Adrenal gland (tissue), 19 donors: ENCODE measurements at places on chromosomes 4 and X. TPM values are rescaled to one million over a fixed set of nuclear protein-coding genes. Genes with fewer than 3 reads are reported as not detected.

Gene OPHN1
- 3.0 TPM for polyA plus RNA-seq

Gene REELD1
- polyA plus RNA-seq, result 0.40 TPM

Gene UGT2B11
- polyA plus RNA-seq, result not detected

Gene GK2
- not detected for polyA plus RNA-seq

Gene ADH7
- not detected for polyA plus RNA-seq

Gene RGN
- 273 TPM for polyA plus RNA-seq

Gene GLOD5
- polyA plus RNA-seq, result not detected

Gene POF1B
- 0.10 TPM for polyA plus RNA-seq

Gene UGT2B10
- not detected for polyA plus RNA-seq

Gene FRMPD4
- under 0.01 TPM for polyA plus RNA-seq

- no peak for DNase-seq
- no peaks in the 10 kb centered on the region for H3K36me3 ChIP-seq
- no peak overlapping the region for H3K4me3 ChIP-seq
- no peak overlapping the region for H3K27ac ChIP-seq
Measured at GRCh38 chr4:154658680-154659405, 46.4 kb upstream of the FGG start.

GRCh38 chr4:175385797-175386196 lies 426.3 kb downstream of the GPM6A start:
- H3K27me3 ChIP-seq, result no peaks in the 10 kb centered on the region
- no peak for DNase-seq
- no peaks in the 10 kb centered on the region for H3K36me3 ChIP-seq
- H3K4me3 ChIP-seq, result no peak overlapping the region
- no peaks in the 10 kb centered on the region for H3K4me1 ChIP-seq
- H3K27ac ChIP-seq, result no peak overlapping the region

DNA sequence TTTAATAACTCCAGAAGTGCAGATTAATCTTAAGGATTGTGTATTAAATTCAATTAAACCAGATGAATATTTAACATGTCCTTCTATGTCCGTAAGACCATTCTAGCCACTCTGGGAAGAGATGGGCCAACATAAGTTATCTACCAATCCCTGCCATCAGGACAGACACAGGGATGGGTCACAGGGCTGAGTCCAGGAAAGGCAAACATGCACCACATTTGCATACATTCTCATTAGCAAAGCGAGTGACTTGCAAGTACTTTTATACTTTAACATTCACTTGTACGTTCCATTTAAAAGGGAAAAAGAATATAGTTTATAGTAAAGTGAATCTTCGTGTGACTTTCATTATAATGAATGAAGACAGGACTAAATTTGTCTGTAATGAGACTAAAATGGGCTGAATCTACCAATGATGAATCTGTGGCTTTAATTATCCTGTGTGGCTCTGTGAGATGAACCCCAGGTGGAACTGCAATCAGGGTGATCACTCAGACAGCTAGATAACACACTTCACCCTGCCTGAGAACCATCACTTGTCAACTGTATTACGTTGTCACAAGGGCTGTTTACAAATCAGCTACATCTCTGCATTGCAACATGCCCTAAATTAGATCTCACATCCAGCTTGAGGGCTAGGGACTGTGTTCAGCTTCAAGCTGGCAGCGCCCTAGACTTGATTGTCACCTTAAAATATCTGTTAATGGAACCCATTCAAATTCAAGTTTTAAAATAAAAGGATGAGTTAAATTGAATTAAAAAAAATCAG lies 77.2 kb downstream of the SH3KBP1 start:
- H3K4me3 ChIP-seq, result no peak overlapping the region
- no peaks in the 10 kb centered on the region for H3K4me1 ChIP-seq
- H3K27ac ChIP-seq, result no peak overlapping the region
- DNase-seq, result no peak
- no peaks in the 10 kb centered on the region for H3K36me3 ChIP-seq
- no peaks in the 10 kb centered on the region for H3K27me3 ChIP-seq

GRCh38 chr4:53914313-53915016 lies 149.9 kb downstream of the CHIC2 start:
- H3K4me3 ChIP-seq, result no peak overlapping the region
- no peaks in the 10 kb centered on the region for H3K27me3 ChIP-seq
- H3K4me1 ChIP-seq, result no peaks in the 10 kb centered on the region
- H3K27ac ChIP-seq, result no peak overlapping the region

GRCh38 chr4:184102927-184103326 lies 114.7 kb downstream of the ENPP6 start:
- H3K4me1 ChIP-seq, result no peaks in the 10 kb centered on the region
- H3K36me3 ChIP-seq, result no peaks in the 10 kb centered on the region
- DNase-seq, result no peak
- no peak overlapping the region for H3K27ac ChIP-seq
- H3K4me3 ChIP-seq, result no peak overlapping the region

DNA sequence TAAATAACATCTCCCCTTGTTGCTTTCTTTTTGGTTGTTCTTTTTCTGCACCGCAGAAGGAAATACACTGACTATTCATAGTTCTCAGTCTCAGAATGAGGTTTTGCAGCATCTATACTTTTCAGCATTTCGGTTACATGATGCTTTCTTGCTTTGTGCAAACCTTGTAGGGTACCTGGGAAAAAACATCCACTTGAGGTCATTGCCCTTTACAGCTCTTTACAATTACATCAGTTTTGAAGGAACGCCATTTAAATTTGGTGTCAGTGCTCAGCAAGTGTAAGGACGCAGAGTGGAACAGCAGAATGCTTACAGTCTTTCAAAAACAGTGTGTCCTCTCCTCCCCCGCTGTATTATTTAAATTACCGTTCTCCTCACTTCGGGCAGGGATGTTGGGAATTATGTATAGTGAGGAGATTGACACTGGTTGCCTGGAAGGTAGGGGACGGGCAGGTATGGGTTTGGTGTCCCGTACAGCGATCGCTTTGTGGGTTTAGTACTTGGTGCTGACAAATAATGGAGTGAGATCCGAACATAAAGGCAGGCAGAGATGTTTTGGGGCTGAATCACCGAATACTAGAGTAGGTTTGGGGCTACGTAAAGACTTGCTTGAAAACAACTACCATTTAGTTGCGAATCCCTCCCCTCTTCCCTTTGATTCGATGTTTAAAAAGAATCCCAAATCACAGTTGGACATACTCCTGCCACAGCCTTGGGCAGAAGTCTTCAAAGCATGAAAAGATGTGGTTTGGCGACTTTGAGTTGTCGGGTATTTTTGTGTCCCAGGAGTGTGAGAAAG lies 2.0 kb upstream of the NKX3-2 start:
- H3K36me3 ChIP-seq, result no peaks in the 10 kb centered on the region
- H3K4me1 ChIP-seq, result peaks cover 47% of the 10 kb centered on the region
- no peak overlapping the region for H3K4me3 ChIP-seq
- H3K27ac ChIP-seq, result no peak overlapping the region
- DNase-seq, result no peak
- peaks cover 86% of the 10 kb centered on the region for H3K27me3 ChIP-seq

- peak; percentile 39 for DNase-seq
- H3K27ac ChIP-seq, result no peak overlapping the region
- H3K36me3 ChIP-seq, result no peaks in the 10 kb centered on the region
- peaks cover 4% of the 10 kb centered on the region for H3K4me1 ChIP-seq
Measured at GRCh38 chr4:26028793-26029567, 115.0 kb downstream of the SMIM20 start.

DNA sequence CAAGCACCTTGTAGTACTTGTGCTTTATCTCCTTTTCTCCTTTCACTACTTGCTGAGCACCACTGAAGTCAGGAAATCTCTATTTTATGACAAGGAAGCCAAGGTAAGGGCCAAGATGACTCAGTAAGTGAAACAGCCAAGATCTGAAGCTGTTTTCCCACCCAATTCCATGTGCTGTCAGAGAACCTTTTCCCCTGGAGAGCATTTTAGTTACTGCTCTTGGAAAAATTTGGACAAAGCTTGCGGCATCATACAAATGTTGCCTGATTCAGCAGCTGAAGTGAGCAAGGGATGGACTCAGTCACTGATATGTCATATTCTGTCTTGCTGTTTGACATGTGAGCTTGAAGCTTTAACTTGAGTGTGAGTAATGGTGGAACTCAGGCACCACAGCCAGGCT lies 391.4 kb downstream of the RAB28 start:
- no peak overlapping the region for H3K4me3 ChIP-seq
- H3K27ac ChIP-seq, result no peak overlapping the region
- no peaks in the 10 kb centered on the region for H3K27me3 ChIP-seq

DNA sequence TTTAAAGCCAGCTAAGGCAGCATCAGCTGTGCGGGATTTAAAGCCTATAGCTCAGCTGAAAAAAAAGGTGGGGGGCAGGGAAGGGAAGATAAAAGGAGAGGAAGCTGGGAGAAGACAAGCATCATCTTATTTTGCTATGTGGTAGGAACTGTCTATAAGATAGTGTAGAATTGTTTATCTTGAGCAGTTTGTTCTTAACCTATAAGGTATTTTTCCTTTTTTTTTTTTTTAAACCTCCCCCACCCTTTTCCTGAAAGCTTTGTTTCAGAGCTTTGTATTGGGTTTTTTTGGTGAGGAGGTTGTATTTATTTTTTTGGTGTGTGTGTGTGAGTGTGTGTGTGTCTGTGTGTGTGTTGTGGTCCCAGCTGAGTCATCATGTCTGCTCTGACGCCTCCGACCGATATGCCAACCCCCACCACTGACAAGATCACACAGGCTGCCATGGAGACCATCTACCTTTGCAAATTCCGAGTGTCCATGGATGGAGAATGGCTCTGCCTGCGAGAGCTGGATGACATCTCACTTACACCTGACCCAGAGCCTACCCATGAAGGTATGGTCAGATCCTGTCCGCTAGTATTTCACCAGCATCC lies 531 bp downstream of the RUFY3 start:
- H3K27me3 ChIP-seq, result no peaks in the 10 kb centered on the region
- no peak overlapping the region for H3K4me3 ChIP-seq
- H3K36me3 ChIP-seq, result no peaks in the 10 kb centered on the region
- peaks cover 34% of the 10 kb centered on the region for H3K4me1 ChIP-seq

- no peak overlapping the region for H3K4me3 ChIP-seq
- no peaks in the 10 kb centered on the region for H3K36me3 ChIP-seq
- no peak overlapping the region for H3K27ac ChIP-seq
Measured at GRCh38 chr4:93319041-93319440, 509.5 kb upstream of the ATOH1 start.

- H3K27me3 ChIP-seq, result no peaks in the 10 kb centered on the region
- H3K4me3 ChIP-seq, result no peak overlapping the region
- H3K27ac ChIP-seq, result no peak overlapping the region
- peaks cover 23% of the 10 kb centered on the region for H3K4me1 ChIP-seq
Measured at GRCh38 chrX:53089925-53090324, 4.0 kb upstream of the KANTR start.

DNA sequence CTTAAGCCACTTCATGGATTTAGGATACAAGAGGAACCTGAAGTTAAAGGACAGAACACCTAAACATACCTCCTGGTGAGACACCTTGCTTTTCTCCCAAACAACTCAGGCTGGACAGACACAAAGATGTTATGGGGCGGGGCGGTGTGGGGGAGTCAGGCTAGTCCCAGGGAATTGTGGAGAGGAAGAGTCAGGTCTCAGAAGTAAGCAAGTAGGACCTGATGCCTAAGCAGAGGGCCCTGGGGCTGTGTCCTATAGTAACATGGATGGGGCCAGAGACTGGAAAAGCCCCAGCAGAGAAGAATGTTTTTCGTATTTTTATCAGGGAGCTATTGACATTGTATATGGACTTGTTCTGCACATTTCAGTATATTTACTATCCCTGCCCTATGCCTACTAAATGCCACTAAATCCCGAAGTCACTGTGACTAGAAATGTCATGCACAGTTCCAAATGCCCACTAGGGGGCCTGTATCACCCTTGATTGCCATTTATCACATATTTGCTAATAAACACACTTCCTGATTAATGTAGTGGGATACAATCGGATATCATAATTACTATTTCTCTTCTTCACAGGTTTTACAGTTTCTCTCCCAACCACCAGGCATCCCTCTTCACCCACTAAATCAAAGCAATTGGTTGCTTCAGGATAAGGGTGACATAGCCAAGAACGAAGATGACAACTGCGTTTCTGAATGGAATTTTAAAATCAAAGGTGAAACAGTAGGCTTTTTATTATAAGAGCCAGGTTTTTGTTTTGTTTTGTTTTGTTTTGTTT lies 23.8 kb upstream of the ARHGAP10 start:
- peak; percentile 39 for DNase-seq
- H3K27me3 ChIP-seq, result no peaks in the 10 kb centered on the region
- no peak overlapping the region for H3K27ac ChIP-seq
- no peaks in the 10 kb centered on the region for H3K4me1 ChIP-seq

GRCh38 chr4:188691811-188692210 lies 552.6 kb downstream of the TRIML1 start:
- H3K27ac ChIP-seq, result no peak overlapping the region
- no peaks in the 10 kb centered on the region for H3K27me3 ChIP-seq
- no peak for DNase-seq
- H3K4me1 ChIP-seq, result no peaks in the 10 kb centered on the region
- H3K36me3 ChIP-seq, result no peaks in the 10 kb centered on the region

DNA sequence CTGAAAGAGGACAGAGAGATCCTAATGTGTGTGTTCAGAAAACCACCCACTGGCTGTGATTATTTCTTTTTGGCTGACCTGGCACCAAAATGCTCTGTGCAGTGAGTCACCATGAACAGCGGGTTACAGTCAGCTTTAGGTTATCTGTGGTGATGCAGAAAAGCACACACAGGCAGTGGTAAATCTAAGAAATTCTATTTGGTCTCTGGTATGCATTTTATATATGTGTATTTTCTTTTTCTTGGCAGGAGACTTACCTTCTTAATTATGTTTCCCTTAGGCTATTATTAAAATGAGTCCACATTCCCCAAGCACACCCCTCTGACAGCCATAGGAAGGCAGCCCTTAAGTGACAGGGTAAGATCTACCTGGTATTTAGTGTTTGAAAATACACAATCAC lies 79.1 kb upstream of the TFDP3 start:
- H3K4me3 ChIP-seq, result no peak overlapping the region
- no peaks in the 10 kb centered on the region for H3K27me3 ChIP-seq
- no peak overlapping the region for H3K27ac ChIP-seq
- no peaks in the 10 kb centered on the region for H3K4me1 ChIP-seq

- H3K4me3 ChIP-seq, result no peak overlapping the region
- H3K36me3 ChIP-seq, result no peaks in the 10 kb centered on the region
- no peak for DNase-seq
- H3K4me1 ChIP-seq, result no peaks in the 10 kb centered on the region
- no peak overlapping the region for H3K27ac ChIP-seq
- H3K27me3 ChIP-seq, result no peaks in the 10 kb centered on the region
Measured at GRCh38 chr4:60314416-60314815, 885.7 kb upstream of the ADGRL3 start.

DNA sequence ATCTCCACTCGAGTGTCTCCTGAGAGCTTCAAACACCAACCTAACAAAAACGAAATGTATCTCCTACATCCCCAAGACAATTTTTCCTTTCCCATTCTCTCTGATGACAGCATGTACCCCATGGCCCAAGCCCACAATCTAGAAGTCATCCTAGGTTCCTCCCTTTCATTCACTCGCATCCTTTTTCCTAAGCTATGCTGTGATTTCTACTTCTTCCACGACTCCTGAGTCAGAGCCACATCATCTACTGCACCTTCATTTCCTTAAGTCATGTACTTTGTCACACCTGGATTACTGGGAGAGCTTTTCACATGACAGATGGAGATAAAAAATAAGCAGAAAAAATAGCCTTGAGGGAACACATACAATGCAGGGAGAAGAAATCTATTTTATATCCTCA lies 20.1 kb downstream of the C4orf36 start:
- no peak for DNase-seq
- H3K4me1 ChIP-seq, result no peaks in the 10 kb centered on the region
- H3K4me3 ChIP-seq, result no peak overlapping the region
- H3K36me3 ChIP-seq, result no peaks in the 10 kb centered on the region
- H3K27ac ChIP-seq, result no peak overlapping the region
- no peaks in the 10 kb centered on the region for H3K27me3 ChIP-seq

GRCh38 chr4:99430106-99430505 lies 5.0 kb downstream of the ADH7 start:
- no peaks in the 10 kb centered on the region for H3K27me3 ChIP-seq
- H3K4me1 ChIP-seq, result no peaks in the 10 kb centered on the region
- no peak for DNase-seq
- no peak overlapping the region for H3K4me3 ChIP-seq
- H3K36me3 ChIP-seq, result no peaks in the 10 kb centered on the region
- no peak overlapping the region for H3K27ac ChIP-seq
